ENCODE measurements at places on chromosomes 7 and 10.

DNA sequence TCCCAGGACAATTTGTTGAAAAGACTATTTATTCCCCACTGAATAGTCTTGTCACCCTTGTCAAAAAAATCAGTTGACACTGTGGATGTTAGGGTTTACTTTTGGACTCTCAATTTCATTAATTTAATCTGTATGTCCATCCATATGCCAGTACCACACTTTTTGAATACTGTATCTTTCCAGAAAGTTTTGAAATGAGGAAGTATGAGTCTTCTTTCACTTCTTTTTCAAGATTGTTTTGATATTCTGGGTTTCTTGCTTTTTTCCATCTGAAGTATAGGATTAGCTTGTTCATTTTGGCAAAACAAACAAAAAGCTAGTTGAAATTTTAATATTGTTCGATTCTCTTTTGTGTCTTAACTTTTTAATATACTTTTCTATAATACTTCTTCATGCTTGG, 21.7 kb downstream of the KLHDC10 start:
- DNase-seq = no peak

DNA sequence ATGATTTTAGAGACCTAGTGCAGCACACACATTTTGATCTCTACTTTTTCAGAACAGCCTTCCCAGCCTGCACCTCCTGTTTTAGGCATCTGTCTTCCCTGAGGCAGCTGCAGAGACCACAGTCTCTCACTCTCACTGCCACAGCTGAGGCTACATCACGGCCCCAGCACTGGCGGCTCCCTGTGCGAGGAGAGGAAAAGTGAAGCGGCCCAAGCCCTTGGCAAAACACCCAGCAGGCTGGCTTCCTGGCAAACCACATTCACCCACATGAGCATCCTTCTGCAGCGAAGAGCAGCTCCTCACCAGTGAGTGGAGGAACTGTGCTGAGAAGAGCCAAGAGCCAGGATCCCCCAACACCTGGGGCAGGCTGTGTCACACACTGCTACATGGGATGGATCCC, 14.0 kb downstream of the HUS1 start:
- DNase-seq = no peak

DNA sequence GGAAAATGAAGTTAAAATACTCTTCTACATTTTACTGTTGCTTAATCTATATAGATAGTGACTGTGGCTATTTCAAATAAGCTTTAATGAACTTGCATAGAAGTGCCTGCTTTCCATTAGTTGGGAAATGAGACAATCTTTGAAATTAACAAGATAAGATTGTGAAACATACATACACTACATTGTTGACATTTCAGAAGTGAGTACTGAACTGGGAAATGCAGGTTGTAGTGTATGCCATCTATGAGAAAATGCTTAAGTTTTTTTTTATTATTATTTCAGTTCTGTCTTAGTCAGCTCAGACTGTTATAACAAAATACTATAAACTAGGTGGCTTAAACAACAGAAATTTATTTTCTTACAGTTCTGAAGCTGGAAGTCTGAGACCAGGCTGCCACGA, 49.6 kb upstream of the CSTF2T start:
- DNase-seq = no peak

DNA sequence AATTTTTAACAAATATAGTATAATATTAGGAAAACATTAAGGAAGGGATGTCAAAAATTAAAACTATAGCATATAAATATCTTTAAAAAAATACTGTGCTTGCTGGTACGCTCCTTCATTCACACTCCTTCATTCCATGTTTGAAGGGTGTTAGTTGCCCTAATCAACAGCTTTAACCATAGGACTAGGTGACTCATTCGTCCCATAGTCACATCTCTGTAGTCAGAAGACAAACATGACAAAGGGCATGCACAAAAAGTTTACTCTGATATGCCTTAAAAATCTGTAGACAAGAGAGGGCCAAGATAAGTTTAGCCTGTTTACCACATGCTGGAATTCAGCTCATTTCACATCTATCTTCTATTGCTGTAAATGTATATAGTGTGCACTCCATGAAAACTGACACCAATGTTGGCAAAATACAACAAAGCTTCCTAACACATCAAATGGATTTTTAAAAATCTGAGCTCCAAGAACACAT, 646 bp downstream of the FAM13C start:
- DNase-seq = no peak

DNA sequence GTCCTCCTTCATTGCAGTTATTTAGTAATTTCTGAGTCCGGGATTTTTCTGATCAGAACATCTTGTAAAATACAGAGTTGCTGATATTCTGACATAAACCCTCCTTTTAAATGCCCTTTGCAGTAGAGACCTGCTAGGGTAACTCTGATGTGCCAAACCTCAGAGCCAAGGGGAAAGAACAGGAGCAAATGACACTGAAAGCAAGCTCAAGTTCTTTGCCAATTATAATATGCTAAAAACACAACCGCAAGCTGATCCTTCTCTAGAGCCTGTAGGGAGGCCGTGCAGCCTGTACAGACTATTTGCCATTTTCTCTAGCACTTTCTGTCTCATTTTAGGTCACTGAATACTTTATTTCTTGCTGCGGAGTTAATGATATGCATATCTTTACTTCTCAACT, 240.4 kb downstream of the CAMK1D start:
- no peak for DNase-seq

GRCh38 chr7:129436335-129436923, 2.2 kb downstream of the STRIP2 start:
- no peak for DNase-seq

DNA sequence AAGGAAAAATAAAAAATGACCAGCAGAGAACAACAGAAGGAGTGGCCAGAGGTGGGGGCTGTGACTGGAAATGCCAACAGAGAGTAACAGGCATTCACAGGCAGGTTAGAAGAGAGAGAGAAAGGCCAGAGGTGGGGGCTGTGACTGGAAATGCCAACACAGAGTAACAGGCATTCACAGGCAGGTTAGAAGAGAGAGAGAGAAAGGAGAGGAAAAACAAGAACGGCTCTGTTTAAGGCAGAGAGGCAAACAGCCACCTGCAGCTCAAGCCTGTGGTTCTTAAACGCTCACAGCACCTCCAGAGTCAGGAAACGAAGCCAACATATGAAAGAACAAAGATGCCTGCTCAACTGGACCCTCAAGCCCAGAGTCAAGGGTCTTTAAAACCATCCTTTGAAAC, 39.5 kb upstream of the DGKI start:
- no peak for DNase-seq

DNA sequence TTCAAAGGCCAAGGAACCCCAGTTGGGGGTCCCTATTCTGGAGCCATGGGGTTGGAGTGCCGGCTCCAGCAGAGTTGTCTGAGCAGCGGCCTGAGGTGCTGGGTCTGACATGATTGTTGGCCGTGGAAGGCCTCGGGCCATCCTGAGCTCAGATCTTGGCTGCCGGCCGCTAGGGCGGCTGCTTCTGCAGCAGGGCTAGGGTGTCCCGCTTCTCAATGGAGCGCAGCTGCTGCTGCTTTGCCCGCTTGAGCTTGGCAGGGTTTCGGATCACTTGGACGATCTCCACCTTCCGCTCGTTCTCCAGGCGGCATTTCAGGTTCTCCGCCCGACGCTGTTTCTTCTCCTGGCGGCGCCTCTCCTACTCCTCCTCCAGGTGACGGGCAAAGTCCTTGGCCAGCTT, 171.1 kb downstream of the HIBADH start:
- no peak for DNase-seq
